Pons (tissue), 1 donor: ENCODE measurements at places on chromosomes 5 and 9.

- DNase-seq: no peak
Measured at GRCh38 chr9:37295796-37296195, 126.7 kb upstream of the GRHPR start.

DNA sequence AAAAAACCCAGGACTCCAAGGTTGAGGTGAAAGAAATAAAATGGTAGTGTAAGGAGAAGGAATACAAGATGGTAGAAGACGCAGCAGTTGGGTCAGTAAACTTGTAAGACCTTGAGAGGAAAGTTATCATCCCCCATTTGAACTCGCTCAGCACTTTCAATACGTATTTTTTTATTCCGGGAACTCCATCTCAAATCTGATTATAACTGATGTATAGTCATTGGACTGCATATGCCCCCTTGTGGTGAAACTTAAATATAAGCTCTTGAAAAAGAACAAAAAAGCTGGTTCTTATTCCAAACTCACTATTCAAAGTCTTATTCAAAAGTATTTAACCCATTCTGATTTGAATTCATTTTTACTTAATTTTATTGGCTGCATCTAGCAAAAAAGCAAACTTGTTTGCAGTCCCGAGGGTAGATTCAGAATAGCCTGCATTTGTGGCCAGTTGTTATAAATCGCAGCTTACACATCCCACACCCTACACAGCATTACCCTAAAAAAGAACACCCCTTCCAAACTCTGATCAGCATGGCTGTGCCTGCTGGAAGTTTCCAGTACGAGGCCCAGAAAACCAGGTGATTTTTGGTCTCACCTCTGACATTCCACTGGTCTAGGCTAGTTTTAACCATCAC lies 118.0 kb downstream of the ESM1 start:
- DNase-seq: peak; percentile 84

- no peak for DNase-seq
Measured at GRCh38 chr9:115930472-115930871, 223.1 kb upstream of the PAPPA start.

GRCh38 chr9:99720455-99721050 lies 101.1 kb upstream of the NR4A3 start:
- DNase-seq: peak; percentile 25

- no peak for DNase-seq
Measured at GRCh38 chr5:143440448-143441115, 37.1 kb upstream of the NR3C1 start.

DNA sequence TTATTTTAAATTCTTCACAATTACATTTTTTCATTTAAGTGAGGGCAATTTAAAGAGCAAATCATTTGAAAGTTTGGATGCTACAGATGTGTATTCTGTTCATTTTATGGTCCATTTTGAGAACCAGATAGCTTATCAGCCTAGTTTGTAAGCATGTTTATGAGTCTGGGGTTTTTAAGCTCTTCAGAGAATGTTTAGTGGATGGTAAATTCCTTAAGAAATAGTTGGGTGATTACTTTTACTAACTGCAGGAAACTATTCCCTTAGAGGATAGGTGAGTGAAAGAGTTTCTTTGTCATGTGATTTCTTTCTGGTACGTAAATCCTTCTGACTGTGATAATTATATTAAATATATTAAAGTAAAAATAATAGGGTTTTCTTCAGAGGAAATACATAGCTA lies 17.6 kb downstream of the RASGRF2 start:
- DNase-seq: no peak

GRCh38 chr5:74167930-74168315 lies 472.6 kb downstream of the ENC1 start:
- DNase-seq: no peak

DNA sequence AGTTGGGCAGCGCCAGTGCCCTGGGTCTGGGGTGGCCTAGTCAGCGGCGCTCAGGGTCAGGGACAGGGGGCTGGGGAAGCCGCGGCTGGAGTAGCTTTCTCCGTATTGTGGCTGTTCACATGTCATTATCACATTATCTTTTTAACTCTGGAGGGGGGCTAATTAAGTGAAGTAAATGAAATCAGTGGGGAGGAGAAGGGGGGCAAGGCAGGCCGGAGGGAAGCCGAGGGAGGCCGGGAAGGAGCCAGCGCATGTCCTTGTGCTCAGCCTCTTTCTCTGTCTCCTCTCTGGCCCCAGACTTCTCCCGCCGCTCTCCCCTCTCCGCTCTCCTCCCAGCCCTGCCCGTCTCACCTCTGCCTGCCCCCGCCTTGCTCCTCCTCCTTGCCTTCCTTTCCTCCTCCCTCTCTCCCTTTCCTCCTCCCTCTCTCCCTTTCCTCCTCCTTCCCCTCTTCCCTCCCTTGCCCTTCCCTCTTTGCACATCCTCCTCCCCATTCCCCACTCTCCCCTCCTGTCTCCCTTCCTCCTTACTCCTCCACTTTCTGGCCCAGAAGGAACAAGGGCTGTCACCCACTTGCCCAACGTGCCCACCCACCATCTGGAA lies 38.7 kb downstream of the ASS1 start:
- no peak for DNase-seq

GRCh38 chr5:39176759-39177630 lies 42.4 kb downstream of the FYB1 start:
- no peak for DNase-seq

DNA sequence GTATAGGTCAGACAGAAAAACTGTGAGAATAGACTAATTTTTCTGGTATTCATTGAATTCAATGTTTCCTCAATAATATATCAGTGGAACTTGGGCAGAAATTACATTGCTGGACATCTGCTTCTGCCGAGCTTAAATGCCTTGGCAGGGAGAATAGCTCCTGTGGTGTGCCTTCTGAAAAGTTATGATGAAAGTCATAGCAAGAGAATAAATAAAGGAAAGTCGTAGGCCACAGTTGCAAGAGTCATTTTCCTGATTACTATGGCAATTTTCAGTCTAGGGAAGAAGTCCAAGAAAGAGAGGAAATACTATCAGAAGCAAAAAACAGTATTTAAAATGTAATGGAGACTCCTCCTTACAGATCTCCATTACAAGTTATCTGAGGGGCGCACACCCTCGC lies 1596.1 kb upstream of the WWC1 start:
- no peak for DNase-seq

GRCh38 chr5:14211818-14212803 lies 69.0 kb downstream of the TRIO start:
- no peak for DNase-seq

- no peak for DNase-seq
Measured at GRCh38 chr5:164203581-164204225, 698.3 kb downstream of the MAT2B start.

DNA sequence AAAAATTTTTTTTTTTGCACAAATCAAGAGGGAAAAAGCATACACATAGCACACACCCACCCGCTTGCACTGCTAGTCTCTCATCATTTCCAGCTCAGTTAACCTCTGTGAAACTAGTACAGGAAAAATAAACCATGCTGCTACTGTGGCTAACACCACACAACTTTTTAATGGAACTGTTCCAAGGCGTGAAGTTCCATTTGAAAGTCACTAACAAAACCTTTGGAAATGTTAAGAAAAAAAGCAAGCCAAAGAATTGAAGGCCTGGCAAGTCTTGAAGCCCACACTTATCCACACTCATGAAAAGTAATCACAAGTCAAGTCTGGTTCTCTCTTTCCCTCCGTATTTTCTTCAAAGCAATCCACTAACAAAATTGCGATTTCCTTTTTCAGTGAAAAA lies 116.3 kb downstream of the FANCC start:
- no peak for DNase-seq

DNA sequence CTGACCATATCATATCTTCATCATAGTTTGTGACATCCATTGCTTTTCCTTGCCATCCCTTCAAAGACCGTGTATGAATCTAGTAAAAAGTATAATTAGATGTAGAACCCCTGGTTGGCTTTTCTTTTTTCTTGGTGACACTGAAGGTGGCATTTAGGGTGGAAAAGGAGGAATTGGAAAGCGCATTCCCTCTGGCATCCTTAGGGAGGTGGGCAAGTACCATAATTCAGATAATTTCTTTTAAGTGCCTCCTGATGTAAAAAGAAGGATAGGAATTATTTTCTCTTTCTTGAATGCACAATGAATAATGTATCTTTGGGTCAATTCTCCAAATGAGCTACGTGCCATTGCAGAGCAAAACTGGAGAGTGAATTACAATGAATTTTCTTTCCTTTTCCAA lies 73.2 kb upstream of the SMARCA2 start:
- DNase-seq: no peak

GRCh38 chr9:70987986-70988385 lies 133.4 kb downstream of the TRPM3 start:
- DNase-seq: no peak

GRCh38 chr9:125467116-125467740 lies 205.6 kb downstream of the GAPVD1 start:
- no peak for DNase-seq
